ENCODE measurements at places on chromosomes 12 and 14. TPM values are rescaled to one million over a fixed set of nuclear protein-coding genes. Genes with fewer than 3 reads are reported as not detected.

DNA sequence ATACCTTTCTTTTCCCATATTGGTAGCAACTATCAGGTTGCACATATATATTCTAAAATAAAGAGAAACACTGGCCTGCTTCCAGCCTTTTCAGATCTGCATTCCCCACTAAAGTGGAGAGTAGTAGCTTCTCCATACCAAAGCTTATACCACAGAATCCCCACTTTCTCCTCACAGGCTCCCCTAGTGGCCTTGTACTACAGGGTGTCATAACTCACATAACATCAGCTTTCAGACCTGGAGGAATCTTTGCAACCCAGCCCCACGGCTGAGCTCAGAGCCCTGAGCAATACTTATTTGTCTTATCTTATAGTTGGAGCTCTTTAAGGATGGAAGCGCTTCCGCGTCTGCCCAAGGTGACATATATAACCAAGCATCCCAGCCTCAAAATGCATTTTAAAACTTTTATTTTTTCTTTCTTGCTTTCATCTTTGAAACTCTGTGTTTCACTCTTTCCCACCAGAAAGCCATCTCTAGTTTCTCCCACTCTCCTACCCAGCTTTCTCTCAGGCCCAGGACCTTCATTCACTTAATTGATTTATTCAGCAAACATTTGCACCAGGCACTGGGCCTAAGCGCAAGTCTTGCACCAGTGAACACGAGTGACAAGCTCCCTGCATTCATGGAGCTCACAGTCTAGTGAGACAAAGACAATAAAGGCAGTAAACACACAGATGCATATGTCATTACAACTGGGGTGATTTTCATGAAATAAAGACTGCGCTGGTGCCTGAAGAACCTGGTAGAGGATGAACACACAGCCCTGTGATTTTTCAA is 254.7 kb downstream of the IPO8 start:
- no peak for DNase-seq

DNA sequence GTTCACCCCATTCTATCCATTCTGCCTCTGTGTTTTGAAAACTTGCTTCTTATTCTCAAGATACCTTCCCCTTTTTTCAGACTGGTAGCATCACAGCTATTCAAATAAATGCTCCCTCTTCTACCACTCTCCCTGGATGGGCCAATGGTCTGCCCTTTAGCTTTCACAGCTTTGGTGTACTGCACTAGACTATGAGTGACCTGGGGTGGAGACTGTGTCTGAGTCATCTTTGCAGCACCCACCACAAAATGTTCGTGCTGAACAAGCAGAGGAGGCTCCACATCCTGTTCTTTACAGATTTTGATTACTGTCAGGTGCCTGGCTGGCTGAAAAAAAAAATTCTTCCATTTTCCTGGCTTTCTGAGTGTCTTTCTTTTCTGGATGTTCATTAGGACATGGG is 1104.1 kb upstream of the TMEM132C start:
- DNase-seq, result peak; percentile 20

DNA sequence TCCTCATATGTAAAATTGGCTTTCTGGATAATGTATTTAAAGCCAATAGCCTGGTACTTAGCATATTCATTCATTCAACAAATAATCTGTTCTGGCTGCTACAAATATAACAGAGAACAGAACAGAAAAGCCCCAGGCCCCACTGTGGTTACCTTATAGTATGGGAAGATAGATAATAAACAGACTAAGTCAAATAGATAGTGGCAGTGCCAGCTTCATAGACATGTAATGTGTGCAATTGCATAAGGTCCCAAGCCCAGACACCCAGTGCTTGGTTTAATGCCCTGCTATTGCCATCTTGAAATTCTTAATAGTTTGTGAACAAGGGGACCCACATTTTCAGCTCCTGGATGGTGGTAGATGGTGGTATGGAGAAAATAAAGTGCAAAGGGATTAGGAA is 320.2 kb upstream of the USP15 start:
- no peak for DNase-seq

The RFLNA gene
- total RNA-seq, result 8.3 TPM
